ENCODE measurements at places on chromosomes 6 and 20.

DNA sequence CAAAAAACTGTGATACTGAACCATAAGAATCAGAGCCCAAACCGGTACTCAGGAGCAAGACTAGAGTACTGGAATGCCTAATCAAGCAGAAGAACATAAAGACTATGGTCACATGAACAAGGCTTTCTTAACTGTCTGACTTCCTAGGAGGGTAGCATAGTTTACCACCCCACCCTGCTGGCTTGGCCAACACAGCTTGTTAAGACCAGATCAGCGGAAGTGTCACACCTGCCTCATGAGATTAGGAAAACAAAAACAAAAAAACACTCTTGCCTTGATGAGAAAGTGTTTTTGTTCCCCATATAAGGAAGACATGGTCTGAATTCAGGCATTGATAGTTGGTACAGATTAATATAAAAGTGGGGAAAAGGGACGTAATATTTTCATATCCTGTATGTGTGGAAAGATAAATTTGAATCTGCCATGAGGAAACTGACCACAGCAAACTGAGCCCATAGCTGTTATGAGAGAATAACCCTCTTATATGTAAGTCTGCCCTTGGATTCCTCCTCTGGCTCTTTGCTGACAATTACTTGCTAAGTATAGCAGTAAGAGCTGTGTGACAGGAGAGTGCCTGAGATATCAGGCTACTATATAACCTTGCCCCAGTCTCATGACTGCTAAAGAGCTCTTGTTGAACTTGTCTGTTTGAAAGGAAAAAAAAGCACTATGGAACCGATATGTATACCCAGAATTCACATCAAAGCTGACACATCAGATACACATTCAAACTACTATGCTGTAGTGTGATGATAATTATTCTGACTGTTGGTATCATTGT lies 197.1 kb downstream of the EPHA7 start:
- no peak for DNase-seq

DNA sequence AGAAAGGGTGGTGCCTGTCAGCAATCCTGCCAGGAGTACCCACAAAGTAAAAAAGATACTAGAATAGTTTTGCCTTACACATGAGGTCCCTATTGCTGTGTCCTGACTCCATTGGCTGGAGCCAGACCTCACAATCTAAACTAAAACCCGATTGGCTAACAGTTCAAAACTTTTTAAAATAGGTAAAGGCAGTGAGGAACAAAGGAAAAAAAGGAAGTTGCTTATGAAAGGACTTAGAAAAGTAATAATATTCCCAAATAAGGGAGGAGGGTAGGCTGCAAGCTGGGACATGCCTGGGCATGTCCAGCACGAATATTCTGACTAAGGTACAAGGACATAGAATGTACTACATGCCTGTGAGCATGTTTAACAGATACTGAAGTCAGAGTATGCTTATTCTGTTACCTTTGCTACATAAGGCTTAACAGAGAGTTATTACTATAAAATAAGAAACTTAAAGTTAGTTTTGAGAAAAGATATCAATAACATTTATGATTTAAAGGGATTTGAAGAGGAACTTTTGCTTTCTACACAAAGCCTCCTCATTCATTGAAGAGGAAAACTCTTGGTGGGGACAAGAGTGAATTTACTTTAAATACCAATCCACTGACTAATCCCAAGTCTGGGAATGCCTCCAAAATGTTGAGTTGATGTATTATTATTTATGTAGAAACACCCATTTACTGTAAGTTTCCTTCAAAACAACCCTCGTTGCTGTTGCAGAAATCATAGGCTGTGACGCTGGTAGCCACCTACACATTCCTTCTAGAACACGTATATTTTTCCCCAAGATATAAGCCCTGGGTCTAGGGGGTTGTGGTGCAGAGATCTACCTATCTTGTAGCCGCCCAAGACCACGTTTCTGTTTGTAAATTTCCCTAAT lies 8.2 kb upstream of the MTHFD1L start:
- DNase-seq: no peak

DNA sequence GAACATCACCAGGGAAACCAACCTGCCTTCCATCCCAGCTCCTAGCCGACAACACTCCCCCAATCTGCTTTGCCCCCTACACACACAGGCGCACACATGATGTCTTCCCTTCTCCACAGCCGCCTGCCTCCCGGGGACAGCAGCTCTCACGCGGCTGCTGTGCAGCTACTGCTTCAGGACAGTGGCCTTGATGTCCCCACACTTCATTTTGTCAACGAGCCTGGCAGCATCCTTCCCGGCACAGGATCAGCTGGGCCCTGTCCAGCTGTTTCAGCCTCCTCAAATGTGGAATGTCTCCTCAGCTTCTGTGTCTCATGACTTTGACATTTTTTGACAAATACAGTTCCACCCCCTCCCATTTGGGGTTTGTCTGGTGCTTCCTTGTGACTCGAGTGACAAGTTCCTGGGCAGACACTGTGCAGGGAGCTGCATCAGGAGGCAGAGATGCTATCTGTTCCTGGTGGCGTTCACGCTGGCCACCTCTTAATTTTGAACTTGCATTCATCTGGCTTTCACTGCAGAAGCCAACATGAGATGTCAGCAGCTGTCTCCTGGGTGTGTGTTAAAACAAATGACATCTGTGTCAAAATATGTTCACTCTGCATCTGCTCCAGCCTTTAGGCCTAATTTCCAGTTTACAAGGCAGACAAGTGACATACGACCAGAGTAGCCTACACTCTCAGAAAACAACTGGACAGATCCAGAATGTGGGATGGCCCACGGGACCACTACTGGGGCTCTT lies 57.2 kb downstream of the GINS1 start:
- no peak for DNase-seq

DNA sequence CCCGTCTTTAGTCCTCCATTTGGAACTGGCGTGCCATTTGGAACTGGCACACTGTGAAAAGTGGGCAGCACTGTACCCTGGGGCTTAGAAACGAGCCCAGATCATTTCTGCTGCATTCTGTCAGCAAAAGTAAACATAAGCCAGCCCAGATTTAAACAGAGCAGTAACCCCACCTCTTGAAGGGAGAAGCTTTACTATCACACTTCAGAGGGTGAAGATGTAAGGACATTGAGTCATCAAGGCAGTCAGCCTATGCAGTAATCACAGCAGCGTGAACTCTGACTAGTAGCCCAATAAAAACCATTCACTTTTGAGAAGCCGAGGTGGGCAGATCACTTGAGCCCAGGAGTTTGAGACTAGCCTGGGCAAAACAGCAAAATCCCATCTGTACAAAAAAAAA lies 216.9 kb downstream of the EYA2 start:
- DNase-seq: no peak

DNA sequence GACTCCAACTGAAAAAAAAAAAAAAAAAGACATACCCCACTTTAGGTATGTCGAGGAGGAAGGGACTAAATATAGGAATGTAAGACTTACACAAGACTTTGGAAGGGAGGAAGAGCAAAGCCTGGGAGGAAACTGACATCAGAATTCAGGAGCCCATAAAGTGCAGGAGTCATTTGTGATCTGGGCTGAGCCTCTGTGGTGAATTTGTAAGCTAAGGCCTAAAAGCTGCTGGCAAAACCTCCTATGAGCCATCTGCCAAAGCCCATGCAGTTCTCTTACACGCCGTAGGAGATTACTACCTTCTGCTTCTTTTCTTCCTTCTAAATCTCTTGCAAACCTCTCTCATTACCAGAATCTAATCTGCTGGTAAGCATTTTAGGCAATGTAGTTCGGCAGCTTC lies 52.0 kb upstream of the THEMIS start:
- DNase-seq: no peak

Data from stimulated activated CD8-positive, alpha-beta memory T cell treated with anti-CD3 and anti-CD28 coated beads, Interleukin-4, amount 100 ng/mL, for 1 hour (primary cell).